ENCODE measurements at places on chromosomes 3 and 15. TPM values are rescaled to one million over a fixed set of nuclear protein-coding genes. Genes with fewer than 3 reads are reported as not detected.

DNA sequence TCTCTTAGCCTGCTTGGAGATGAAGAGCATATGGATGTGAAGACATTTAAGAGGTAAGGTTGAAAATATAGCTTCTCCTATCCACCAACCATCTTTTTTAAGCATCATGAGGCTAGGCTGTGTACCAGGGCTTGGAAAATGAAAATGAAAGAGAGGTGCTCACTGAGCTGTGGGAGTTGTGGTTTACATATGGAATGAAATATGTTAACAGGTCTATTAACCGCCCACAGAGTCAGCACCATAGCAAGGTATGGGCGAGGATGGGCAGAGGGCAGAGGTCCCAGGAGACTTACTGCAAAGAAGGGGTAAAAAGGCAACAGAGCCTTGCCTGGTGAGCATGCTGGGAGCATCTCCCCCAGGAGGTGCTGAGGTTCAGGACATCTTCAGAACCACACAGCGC is 273.1 kb downstream of the GABRG3 start:
- no peak for DNase-seq

DNA sequence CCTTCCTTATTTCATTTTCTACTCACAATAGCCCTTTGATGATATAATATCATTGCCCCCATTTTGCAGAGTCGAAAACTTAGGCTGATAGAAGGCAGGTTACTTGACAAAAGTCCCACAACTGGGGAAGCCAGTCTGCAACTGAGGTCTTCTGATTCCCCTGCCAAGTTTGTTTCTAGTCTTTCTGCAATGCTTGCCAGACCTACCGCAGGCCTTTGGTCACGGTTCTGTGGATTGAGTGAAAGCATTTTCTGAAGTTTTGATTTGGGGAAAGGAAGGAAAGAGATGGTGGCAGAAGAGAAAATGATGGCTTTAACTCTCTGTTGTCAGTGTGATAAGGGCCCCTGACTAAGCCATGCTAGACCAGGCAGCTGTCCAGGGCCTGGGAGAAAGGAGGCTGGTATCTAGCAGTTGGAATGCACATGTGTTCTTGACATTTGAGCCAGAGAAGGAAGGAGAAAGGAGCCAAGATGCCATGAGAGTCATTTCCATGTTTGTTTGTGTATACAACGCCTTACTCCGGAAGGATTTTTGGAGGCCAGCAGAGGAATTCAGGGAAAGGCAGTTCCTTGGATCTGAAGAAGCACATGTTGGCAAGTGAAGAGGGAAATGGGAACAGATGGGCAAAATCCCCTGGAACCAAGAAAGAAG is 29.9 kb downstream of the FAH start:
- peak; percentile 17 for DNase-seq

DNA sequence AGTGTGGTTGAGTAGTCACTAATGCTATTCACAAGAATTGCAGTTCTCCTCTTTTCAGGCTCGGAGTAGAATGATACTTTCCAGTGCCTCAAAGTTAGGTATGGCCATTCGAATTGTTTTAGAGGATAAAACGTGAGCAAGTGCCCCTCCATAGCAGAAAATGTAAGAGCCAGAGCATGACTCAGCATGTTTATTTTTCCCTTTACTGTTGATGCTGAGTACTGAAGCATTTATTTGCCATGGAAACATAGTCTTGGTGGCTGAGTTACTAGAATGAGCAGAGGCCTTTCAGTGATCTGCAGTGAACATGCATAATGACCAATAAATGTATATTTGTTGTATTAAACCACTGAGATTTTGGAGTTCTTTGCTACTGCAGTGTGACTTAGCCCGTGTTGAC is 540.6 kb downstream of the NLGN1 start:
- peak; percentile 17 for DNase-seq

The PCSK6 gene
- 29.8 TPM for total RNA-seq

The MOBP gene
- total RNA-seq = 0.21 TPM

DNA sequence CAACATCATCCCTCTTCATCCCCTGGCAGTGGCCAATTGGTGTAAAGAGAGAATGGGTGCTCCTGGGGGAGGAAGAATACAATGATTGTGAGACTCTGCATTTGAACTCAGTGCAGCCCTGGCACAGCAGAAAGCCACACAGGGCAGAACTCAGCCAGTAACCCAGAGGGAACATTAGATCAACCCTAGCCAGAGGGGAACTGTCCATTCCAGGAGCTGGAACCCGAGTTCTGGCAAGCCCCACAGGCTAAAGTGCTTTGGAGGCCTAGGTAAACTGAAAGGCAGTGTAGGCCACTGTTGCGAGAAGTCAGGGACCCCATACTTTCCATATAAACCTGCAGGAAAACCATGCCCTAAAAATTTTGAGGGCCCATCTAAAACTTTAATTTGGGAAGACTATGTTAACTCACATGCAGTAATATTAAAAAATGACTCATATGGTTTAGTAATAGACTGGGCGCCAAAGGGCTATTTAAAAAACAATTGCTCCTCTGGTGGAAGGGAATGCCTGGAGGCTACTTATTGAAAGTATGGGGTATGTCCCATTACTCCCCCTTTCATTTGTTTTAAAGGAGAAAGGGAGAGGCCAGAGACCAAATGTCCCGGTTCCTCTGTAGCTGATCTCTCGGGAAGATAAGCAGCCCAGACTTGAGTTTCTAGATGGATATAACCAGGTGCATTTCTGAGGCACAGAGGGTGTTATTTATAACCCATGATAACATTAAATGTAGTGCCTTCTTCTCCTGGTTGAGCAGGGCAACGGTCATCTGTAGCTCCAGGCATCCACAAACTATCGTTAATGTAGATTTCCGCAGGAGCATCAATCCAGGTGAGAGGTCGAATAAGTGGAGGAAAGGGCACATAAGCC is 5.8 kb upstream of the RAD51 start:
- no peak for DNase-seq

DNA sequence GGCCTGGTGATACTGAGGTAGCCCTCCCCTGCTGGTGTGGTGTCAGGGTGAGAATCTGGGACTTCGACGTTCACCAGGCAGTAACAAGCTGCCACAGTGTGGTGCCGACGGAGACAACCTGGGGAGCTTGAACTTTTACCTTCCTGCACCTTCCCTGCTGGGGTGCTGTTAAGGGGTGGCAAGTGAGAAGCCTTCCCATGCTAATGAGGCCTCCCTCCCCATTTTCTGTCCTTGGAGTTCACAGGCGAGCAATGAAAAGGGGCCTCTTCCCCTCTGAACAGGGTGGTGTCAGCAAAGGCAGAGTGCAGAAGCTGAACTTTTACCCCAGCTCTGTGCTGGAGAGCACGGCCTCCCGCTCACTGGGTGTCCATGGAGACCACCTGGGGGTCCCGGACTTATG is 13.5 kb downstream of the MAGEL2 start:
- DNase-seq = no peak

The ICE2 gene
- 57.9 TPM for total RNA-seq

The CPN2 gene
- total RNA-seq = not detected

The TMC3 gene
- not detected for total RNA-seq

GRCh38 chr3:38620236-38620635 is 29.3 kb downstream of the SCN5A start:
- no peak for DNase-seq

DNA sequence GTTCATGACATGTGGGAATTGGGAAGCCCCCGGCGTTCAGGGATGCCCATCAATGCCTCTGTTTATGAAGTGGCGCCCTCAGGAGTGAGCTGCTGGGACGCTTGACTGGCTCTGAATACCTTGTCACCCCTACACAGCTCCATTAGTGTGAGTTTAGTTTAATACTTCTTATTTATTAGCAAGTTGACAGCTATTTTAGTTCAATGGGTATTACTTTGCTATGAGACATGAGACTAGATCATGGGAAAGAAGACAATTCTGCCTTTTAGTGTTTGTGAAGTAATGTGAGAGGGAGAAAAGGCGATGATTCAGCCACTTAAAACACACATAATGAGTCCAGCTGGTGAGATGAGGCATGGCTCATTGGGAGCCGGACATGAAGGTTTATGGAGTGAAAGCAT is 678.5 kb downstream of the NR2F2 start:
- DNase-seq = no peak

The NPAP1 gene
- total RNA-seq = not detected

DNA sequence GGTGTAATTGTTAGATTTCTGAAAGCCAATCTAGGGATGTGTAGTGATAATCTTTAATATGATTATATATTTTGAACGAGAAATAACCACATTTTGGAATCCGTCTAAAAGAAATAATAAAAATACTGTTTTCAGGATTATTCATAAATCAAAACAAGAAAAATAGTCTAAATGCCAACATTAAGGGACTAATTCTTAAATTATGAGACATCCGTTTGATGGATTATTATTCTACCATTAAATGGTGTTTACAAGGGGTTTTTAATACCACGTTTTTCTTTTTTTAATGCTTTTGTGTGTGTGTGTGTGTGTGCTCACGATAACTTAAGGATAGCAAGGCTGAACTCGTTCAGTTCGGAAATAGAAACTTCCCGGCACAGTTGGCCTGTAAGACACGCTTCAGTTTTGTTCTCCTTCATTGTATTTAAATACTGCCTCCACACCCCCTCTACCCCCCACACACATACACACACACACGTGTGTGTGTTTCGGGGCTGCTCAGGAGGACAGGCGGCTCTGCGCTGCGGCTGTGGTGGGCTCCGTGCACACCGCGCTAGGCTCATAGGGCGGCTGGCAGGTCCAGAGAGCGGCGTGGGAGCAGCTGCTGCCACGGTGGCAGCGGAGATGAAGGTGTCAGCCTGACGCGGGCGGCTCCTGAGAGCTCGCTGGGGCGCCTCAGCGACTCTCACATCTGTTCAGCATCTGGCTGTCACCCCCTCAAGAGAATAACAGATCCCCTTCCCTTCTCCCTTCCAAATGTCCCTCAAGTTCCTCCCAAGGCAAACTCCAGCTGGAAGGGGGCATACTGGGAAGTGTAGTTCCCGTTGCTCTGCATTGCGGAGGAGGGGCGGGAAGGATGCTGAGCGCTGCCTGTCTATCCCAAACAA is 23.0 kb upstream of the ANP32A start:
- DNase-seq = no peak

The HIGD2B gene
- total RNA-seq = not detected

DNA sequence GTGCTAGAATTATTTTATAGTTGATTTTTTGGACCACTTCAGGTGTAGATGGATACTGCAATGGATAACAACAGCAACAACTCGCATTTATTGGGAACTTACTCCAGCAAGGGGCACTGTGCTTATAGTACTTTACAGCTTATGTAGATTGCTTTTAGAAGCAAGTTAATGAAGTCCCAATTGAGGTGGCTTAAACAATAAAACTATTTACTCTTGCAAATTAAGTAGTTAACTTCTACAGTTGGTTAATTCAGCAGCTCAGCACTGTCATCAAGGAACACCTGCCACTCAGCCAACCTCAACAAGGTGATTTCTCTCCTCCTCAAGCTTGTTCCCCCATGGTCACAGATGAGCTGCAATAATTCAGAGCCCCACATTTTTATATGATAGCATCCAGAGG is 124.1 kb downstream of the RASA2 start:
- no peak for DNase-seq

DNA sequence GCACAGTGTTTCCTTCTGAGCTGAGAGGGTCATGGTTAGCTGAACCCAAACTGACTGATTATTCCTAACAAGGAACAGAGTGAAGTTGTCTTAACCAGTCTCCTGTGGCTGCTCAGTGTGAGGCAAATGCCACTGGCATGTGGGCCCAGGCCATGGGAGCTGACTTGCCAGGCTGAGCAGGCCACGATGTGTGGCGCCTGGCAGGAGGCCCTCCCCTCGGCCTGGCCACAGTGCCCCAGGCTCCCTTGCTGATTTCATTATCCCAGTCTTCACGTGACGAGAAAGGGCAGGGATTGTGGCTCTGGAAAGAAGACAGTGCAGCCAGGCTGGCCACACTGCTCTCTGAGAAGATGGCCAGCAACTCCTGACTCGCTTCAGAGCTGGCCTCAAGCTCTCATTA is 58.8 kb downstream of the SLCO2A1 start:
- DNase-seq = no peak

DNA sequence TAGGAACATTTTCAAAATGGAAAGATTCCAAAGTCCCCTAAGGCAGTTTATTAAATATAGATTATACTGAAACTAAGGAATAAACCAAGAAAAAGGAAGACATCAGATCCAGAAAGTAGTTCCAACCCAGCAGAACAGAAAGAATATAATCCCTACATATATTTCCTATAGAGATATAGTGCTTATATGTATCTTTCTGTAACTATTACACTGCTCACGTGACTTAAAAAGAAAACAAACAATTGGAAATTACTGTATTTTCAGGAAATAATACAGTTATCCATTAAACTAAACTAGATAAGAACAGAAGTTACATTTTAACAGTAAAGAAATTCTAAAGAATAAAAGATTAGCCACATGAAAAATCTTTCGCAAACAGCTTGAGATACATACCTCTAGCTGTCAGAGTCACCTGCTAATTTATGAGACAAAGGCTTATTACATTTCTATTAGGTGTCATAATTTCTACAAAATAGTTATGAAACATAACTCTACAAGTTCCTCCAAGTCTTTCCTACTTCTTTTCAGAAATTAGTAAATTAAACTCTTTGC is 10.5 kb downstream of the DPH6 start:
- no peak for DNase-seq

DNA sequence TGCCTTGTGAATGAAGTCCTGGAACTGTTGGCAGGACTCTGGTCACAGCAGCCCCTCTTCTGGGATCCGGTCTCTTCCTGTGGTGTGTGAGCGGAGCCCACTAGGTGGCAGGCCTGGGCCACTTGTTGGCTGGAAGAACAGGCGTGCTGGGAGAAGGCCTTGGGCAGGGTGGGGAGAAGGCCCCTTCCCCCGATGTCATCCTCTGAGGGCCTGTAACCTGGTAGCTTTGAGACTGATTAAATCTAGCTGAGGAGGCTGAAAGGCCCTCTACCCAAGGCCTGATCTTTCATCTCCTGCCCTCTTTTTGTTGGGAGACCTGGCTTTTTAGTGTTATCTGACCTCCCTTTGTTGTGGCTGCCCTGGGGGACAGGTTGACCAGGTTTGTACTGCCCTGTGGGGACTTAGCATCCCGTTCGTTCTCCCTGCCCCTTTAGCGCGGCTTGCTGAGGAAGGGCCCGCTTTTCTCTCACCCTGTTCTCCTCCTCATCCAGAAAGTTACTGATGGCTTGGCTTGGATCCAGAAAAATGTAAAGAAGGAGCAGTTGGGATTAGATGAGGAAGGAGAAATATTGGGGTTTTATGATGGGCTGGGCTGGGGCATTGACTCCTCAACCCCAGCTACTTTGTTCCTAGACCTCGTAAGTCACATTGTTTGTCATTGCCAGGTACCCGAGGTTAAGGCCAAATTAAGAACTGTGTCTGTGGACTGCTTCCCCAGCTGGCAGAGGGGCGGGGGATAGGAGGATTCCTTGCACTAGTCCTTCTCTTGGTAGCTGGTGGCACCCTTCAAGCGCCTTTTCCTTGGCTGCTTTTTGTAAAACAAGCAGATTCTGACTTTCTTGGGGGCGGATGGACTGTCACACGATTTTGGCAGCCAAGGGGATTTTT is 48.5 kb downstream of the CHCHD6 start:
- peak; percentile 81 for DNase-seq

The PTX3 gene
- total RNA-seq = 217 TPM

The CLRN1 gene
- total RNA-seq = not detected

The COL8A1 gene
- 112 TPM for total RNA-seq

The ADGRG7 gene
- not detected for total RNA-seq

DNA sequence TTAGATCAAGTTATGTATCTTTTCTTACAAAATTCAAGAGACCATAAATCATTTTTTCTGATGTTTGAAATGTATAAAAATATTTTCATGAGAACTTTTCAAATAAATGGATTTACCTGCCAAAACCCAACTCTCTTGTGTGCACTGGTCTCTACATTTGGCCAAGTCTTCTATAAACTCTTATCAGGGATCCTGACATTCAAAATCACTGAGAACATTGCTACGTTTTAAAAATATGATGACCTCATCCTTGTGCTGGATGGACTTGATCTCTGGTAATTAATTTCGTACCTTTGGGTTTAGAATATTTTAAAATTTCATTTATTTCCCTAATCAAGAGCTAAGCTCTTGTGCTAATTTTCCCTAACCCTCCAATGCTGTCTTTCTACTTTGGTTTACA is 127.4 kb downstream of the ATP8B4 start:
- DNase-seq = no peak
